ENCODE measurements at places on chromosomes 4 and X. TPM values are rescaled to one million over a fixed set of nuclear protein-coding genes. Genes with fewer than 3 reads are reported as not detected.

- H3K4me3 ChIP-seq = no peak overlapping the region
- H3K4me1 ChIP-seq = peaks cover 4% of the 10 kb centered on the region
- no peaks in the 10 kb centered on the region for H3K27me3 ChIP-seq
- peaks cover 13% of the 10 kb centered on the region for H3K36me3 ChIP-seq
- H3K27ac ChIP-seq = no peak overlapping the region
These were observed 5.5 kb downstream of the PNPLA4 start for GRCh38 chrX:7921750-7922149.

DNA sequence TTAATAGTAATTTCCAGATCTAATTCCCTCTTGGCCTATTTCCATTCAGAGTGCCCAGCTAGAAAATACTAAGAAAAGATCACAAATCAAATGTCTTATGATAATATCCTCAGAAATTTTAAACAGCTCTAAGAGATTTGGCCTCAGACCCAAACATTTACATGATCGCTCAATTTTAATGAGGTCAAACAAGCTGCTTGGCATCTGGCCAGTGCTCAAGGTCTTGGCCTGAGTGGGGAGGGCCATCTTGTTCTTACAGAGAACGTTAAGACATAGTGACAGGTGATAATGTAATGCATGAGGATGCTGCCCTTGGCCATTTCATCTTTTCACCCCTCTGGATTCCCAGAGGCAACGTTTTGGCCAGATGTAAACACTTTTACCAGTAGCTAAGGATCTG lies 159.2 kb upstream of the SLC7A11 start:
- H3K27ac ChIP-seq = no peak overlapping the region
- no peak for DNase-seq

- no peaks in the 10 kb centered on the region for H3K36me3 ChIP-seq
- no peak overlapping the region for H3K27ac ChIP-seq
- no peaks in the 10 kb centered on the region for H3K27me3 ChIP-seq
- no peak for DNase-seq
- no peak overlapping the region for H3K4me3 ChIP-seq
- H3K4me1 ChIP-seq = no peaks in the 10 kb centered on the region
These were observed 1.4 kb upstream of the SERPINA7 start for GRCh38 chrX:106039920-106040319.

Gene PDZD4
- total RNA-seq = 0.83 TPM

Gene DAPP1
- 25.8 TPM for total RNA-seq

Data from activated naive CD4-positive, alpha-beta T cell treated with anti-CD3 and anti-CD28 coated beads for 36 hours (primary cell).